ENCODE measurements at places on chromosomes 7 and 10. TPM values are rescaled to one million over a fixed set of nuclear protein-coding genes. Genes with fewer than 3 reads are reported as not detected.

Gene CBX3
- 151 TPM for total RNA-seq

Gene A1CF
- not detected for total RNA-seq

Gene IKZF5
- 1.0 TPM for total RNA-seq

Gene ACSL5
- 3.3 TPM for total RNA-seq

Gene NPFFR1
- 0.14 TPM for total RNA-seq

Gene VPS26A
- total RNA-seq = 25.0 TPM

Gene NANOS1
- total RNA-seq = 3.9 TPM

Measured in epithelial cell of proximal tubule (primary cell).